ENCODE measurements at places on chromosomes 3 and 15.

GRCh38 chr3:16309558-16309957 lies 44.5 kb downstream of the OXNAD1 start:
- peak; percentile 24 for DNase-seq

- DNase-seq: peak; percentile 43
These were observed 15.5 kb downstream of the TATDN2 start for GRCh38 chr3:10263646-10264363.

DNA sequence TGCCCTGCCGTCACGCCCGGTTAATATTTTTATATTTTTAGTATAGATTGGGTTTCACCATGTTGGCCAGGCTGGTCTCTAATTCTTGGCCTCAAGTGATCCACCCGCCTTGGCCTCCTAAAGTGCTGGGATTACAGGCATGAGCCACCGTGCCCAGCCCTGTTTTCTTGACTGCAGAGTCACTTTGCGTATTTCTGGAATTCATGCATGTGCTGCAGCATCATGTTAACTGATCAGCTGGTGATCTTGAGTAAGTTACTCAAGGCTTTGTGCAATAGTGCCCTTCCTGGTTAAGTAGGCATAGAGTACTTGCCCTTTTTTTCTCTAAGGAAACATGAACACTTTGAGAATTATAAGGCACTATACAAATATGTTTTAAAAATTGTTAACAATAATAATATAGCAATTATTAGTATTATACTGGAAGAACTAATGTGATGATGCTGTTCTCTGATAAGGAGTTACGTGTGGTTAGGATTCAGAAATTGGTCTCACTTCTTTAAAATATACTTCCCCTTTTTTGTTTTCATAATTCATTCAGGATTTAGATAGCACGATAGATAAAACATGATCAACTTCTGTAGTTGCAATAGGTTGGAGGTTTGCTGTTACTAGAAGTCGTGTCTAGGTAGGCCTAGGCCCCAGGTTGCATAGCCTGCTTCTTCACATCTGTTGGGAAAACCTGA lies 33.6 kb downstream of the GPR171 start:
- DNase-seq: peak; percentile 97

DNA sequence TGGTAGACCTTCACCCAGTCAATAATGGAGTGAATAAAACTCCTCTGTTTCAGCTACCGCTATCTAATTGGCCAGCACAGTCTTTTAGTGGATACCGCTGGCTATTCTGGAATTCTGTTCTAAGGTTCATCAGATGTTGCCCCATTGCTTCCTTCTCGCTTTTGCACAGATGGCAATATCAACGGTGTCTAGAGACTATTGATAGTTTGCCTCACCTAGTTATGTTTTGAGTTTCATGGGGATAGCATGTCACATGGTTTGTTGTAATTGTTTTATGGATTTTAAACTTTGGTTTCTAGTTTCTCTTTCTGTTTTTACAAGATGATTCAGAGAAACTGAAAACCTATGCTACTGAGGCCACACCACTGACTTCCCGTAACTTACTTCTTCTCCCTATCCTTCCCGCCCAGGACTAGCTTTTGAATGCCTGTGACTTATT lies 2.0 kb downstream of the XRN1 start:
- peak; percentile 63 for DNase-seq

- DNase-seq: peak; percentile 6
These were observed 211.9 kb upstream of the GOLGA6L4 start for GRCh38 chr15:84023636-84024035.
